ENCODE measurements at places on chromosomes 3 and 15.

- DNase-seq, result no peak
Observed at GRCh38 chr15:70613271-70613670, 150.1 kb downstream of the UACA start.

DNA sequence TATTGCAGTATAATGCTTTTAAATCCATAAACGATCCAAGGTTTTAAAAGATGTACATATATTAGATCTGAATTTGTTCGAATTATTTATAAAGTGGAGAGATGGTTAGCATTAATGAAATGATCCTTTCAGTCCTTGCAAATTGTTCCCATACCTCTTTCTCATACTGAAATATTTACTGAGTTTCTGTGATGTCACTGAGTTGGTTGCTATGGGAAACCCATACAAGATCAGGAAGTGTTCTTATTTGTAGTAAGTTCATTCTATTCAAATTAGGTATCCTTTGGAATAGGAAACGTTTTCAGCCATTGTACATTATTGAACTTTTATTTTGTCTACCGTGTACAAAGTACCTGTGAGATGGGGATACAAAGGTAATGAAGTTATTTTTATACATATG, 73.2 kb upstream of the CHL1 start:
- no peak for DNase-seq

DNA sequence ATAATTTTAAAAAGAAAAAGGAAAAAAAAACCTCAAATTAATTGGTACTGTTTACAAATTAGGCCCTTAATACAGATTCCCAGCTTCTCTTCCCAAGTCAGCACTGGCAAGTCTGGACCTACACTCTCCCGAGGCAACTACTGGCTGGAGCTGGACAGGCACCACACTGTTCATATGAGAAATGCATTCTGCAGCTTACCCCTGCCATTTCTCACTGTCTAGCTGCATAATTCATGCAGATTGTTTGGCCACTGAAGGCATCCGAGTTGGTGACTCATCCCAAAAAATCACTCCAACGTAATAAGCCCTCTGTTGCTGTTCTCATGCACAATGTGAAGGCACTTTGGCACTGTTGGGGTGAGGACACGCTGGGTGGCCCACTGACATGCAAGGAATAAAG, 45.3 kb downstream of the ROPN1B start:
- DNase-seq, result no peak

DNA sequence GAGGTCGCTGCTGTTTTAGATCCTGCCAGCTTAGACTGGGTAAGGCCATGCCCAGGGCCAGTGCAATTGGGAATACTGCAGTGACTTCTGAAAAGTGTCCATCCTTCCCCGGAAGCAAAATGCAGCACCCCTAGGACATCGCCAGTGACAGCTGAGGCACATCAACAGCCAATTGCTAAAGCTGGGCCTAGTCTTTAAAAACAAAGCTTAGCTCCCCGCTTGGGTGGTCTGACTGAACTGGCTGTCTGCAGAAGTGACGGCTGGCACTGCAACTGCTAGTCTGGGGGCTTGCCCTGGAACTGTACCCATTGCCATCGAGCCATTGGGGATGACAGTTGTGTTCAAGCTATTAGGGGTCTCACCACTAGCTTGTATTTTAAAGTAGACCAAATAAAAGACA, 4.3 kb downstream of the LYSMD4 start:
- no peak for DNase-seq

DNA sequence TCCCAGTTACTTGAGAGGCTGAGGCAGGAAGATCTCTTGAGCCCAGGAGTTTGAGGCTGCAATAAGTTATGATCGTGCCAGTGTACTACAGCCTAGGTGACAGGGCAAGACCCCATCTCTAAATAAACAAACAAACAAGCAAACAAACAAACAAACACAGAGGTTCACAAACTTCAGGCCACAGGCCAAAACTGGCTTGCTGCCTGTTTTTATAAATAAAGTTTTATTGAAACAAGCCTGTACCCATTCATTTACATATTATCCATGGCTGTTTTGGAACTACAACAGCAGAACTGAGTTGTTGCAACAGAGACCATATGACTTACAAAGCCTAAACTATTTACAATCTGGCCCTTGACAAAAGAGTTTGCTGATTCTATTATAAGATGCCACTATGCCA, 6.5 kb downstream of the DYNC1LI1 start:
- DNase-seq, result no peak

- DNase-seq, result no peak
Observed at GRCh38 chr15:94086341-94086740, 145.0 kb upstream of the MCTP2 start.

Data from activated CD4-positive, alpha-beta T cell treated with anti-CD3 and anti-CD28 coated beads for 4 hours (primary cell).